ENCODE measurements at places on chromosomes 11 and 22. TPM values are rescaled to one million over a fixed set of nuclear protein-coding genes. Genes with fewer than 3 reads are reported as not detected.

PPP6R2 gene
- polyA plus RNA-seq: 54.7 TPM

DNA sequence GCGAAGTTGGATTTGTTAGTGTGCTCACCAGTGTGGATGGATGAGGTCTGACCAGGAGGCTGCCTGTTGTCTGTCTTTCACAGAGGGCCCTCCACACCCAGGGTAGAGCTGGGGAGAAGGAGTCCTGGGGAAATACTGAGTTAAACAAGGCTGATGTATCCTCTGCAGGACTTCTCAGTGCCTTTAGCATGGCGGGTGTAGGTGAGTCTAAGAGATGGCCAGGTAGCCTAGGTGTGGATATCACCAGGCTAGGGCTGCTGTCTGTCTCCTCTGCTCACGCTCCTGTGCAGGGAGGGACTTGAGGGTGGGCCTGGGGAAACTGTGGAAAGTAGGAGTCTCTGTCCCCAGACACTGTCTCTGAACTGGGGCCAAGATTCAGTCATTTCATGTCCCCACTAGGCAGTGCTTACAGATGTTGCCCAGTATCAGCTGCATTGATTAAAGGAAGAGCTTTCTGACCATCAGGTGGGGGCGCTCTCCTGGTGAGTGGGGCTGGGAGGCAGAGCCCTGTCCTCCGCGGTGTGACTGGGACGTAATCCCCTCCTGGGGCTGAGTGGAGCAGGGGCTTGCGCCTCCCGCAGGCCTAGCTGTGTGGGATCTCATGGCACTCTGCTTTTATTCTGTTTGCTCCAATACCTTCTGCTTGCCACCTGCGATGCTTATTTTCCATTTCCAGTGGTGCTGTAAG, 35.5 kb upstream of the CCDC188 start:
- DNase-seq: no peak

DNA sequence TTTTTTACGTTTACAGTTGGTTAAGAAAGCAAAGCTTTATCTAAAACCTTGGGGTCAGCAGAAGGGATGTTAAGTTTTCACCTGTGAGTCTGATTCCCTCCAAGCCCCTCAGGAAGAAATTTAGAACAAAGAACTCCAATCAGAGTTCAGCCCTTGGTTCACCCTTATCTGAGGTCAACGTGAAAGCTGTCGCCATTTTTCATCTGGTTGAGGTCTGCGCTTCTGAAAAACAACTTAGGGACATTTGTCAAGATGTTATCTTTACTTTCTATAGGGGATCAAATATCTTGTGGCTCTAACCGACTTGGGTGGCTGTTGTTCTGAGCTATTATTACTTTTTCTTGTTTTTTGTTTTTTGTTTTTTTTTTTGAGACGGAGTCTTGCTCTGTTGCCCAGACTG, 30.0 kb downstream of the RGL4 start:
- DNase-seq: no peak

DNA sequence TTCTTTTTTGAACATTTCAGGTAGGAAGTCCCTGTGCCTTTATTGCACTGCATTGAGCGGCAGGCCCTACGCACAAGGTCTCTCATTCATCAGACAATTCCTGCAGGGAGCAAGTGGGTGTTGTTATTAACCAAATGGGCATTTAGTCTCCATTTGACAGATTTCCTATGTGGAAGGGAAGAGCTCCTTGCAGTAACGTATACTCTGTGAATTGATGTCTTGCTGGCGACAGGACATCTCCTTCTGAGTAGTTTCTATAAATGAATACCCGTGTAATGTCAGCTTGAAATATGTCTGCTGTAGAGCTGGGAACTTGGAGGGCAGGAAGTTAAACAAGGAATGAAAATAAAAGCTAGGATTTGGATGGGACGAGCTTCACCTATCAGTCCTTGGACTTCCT, 3.7 kb downstream of the OR5B21 start:
- DNase-seq: no peak

DNA sequence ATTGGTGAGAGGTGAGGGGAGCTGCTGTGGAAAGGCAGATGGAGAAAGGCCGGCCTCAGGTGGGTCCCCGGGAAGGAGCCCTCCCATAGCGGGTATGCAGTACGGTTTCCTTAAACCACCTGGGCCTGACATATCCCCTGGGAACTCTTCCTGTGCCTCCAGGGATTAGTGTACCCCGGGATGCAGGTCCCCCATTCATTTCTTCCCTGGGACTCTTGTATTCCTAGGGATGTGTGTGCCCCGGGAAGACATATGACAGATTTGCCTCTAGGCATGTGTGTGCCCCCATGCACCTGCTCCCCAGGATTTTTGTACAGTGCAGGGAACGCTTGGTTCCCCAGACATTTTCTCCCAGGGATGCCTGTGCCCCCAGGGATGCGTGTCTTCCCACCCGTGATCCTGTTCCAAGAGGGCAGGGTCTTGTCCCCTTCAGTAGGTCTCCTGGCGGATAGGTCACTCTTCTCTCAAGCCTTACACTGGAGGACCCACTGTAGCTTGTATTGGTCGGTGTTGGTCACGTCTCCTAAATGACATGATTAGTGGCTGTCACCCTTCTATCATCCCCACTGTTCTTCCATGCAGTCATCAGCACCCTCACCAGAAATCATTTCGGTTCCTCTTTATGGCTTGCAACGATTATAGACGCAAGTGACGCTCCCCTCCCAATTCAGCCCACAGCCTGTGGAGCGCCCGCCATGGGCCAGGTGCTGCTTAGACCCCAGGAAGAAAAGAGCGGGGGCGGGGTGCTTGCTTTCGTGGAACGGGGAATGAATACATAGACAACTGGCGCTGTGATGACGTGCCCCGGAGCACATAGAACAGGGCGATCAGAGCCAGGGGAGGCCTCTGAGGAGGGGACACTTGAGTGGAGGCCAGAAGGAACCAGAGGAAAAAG, 1.3 kb downstream of the PARVB start:
- DNase-seq: no peak

Data from renal pelvis (tissue), 12 donors.